Hindlimb muscle (tissue), 1 donor: ENCODE measurements at places on chromosomes 12 and 14. TPM values are rescaled to one million over a fixed set of nuclear protein-coding genes. Genes with fewer than 3 reads are reported as not detected.

Gene PLEKHD1
- 0.62 TPM for polyA plus RNA-seq

- DNase-seq, result no peak
Measured at GRCh38 chr14:80624581-80624980, 317.0 kb downstream of the CEP128 start.

Gene EGLN3
- polyA plus RNA-seq, result 69.6 TPM

Gene CEBPE
- not detected for polyA plus RNA-seq

GRCh38 chr14:103286968-103287850 lies 46.8 kb upstream of the EIF5 start:
- DNase-seq, result no peak

DNA sequence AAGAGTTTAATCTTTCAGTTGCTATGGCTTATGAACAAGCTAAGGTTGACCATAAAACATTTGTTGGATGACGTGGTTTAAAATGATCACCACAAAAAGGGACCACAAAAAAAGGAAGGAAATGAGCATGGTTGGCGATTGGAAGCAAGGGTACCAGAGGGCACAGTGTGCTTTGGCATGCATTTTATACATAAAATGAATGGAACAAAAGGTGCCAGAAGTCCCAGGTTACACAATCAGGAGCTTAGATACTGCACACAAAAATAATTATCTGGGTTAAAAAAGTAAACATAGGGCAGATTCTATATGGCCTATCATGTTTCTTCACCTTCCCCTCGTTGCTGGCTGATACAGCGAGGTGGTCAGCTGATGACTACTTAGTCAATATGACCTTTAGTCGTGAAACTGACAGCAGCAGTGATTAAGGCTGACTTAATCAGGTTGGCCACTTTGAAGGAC lies 50.7 kb downstream of the ZC3H14 start:
- no peak for DNase-seq

DNA sequence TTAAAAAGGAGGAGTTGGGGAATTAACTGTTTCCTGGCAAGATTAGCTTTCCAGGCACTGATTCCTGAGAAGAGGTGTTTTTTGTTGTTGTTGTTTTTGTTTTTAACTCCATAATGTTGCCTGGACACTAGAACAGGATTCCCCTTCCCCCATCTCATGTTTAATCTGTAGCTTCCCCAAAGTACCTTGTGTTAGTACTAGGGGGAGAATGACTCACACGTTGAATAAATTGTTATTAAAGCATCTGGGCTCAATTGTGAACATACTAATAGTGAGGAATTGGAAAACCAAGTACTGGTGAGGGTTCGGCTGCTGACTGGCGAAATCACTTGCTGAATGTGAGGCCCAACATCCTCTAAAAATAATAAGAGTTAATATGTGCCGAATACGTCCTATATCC lies 1.3 kb upstream of the GNG2 start:
- no peak for DNase-seq

Gene SMOC1
- polyA plus RNA-seq, result 4.2 TPM

- no peak for DNase-seq
Measured at GRCh38 chr12:49582850-49583249, 14.9 kb upstream of the MCRS1 start.

DNA sequence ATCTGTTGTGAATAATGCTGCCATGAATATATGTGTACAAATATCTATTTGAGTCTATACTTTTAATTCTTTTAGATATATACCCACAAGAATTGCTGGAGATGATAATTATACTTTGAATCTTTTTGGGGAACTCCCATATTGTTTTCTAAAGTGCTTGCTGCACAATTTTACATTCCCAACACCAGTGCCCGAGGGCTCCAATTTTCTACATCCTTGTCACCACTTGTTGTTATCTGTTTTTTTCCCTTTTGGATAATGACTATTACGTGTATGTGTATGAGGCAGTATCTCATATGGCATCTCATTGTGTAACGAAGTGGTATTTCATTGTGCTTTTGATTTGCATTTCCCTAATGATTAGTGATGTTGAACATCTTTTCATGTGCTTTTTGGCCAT lies 127.1 kb downstream of the SUDS3 start:
- no peak for DNase-seq

Gene TUNAR
- not detected for polyA plus RNA-seq

- no peak for DNase-seq
Measured at GRCh38 chr14:99257122-99257672, 14.8 kb downstream of the BCL11B start.

Gene PITPNM2
- polyA plus RNA-seq, result 6.0 TPM

- DNase-seq, result no peak
Measured at GRCh38 chr12:32248441-32249140, 141.9 kb downstream of the BICD1 start.

GRCh38 chr14:104141621-104142091 lies 3.3 kb downstream of the KIF26A start:
- DNase-seq, result no peak

GRCh38 chr12:3103806-3104205 lies 26.6 kb downstream of the TSPAN9 start:
- DNase-seq, result no peak

Gene GRIN2B
- polyA plus RNA-seq, result 0.01 TPM

DNA sequence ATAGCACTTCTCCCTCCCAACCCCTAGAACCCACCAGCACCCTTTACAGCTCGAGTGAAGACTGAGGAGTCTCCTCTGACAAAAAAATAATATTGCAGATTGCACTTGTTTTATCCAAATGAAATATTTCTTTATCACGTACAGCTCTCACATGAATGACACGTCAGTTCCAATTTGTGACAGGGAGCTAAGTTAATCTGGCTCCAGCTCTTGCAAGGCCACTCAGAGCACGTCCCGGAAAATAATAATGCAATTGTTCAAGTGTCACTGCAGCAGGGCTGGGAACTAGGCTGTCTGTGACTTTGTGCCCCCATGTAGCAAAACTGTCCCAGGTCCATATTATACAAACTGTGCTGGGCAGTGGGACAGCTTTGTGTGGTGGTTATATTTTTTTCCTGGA lies 539.6 kb downstream of the VRK1 start:
- no peak for DNase-seq

Gene OR6C2
- not detected for polyA plus RNA-seq

DNA sequence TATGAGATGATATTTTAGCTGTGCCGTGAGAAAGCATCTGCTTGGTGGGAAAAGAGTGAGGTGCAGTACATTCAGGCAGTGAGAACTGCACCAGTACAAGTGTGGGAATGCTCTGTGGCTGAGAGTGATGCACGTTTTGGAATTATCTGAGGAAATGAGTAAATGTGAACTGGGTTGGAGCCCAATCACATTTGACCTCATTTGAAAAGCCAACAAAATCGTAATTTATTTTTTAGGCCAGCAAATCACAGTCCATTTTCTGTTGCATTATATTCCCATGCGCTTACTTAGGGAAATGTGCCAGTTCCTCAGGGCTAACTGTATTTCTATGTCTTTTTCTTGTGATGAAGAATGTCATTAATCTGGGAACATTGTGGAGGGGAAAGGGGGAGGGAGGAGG lies 77.3 kb downstream of the SNAPC1 start:
- peak; percentile 55 for DNase-seq
